ENCODE measurements at places on chromosomes 13 and 19. TPM values are rescaled to one million over a fixed set of nuclear protein-coding genes. Genes with fewer than 3 reads are reported as not detected.

- DNase-seq: peak; percentile 74
Measured at GRCh38 chr19:55549500-55550320, 4.4 kb upstream of the SBK3 start.

The PRX gene
- 1.2 TPM for total RNA-seq

DNA sequence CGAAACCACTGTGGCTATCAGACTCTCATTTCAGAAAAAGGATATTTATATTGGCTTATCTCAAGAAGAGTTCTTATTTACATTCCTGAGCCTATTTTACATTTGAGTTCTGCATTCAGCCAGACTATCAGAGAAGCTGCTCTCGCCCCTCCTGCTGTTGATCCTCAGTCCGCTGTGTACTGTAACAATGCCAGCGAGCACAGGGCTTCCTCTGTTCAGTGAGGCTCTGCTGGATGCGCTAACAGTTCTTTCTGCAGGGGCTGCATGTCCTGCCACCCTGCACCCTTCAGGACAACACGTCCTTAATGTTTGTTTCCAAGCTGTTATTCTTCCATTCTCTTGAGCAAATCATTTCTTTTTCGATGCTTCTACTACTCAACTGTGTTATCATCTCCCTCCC, 463.7 kb upstream of the SGCG start:
- no peak for DNase-seq

DNA sequence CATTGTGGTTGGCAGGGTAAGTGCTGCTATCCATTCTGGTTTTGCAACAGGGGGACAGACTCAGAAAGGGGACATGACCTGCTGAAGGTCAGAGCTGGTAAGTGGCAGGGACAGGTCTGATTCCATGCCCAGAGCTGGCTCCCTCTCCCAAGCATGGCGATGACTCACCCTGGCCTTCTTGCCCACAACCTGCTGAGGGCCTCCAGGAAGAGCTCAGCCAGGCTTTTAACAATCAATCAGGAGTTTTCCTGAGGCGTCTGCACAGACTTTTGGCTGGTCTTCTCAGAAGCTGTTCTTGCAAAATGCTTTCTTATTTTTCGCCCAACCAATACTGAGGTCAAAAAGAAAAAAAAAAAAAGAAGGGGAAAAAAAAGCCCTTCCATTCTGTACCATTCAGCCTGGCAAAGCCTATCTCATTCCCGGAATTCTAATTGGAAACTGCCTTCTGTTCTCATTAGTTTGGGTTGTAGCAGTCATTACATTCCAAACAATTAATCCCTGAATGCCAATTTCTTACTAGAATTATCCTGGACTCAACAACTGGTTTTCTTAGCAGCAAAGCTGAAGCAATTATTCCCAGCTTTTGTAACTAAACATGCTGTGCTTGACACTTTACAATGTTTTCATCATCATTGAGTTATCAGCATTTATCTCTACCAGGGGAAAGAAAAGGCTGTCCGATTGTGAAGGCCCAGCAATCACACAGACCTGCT, 17.7 kb downstream of the SIAH3 start:
- DNase-seq: peak; percentile 56

DNA sequence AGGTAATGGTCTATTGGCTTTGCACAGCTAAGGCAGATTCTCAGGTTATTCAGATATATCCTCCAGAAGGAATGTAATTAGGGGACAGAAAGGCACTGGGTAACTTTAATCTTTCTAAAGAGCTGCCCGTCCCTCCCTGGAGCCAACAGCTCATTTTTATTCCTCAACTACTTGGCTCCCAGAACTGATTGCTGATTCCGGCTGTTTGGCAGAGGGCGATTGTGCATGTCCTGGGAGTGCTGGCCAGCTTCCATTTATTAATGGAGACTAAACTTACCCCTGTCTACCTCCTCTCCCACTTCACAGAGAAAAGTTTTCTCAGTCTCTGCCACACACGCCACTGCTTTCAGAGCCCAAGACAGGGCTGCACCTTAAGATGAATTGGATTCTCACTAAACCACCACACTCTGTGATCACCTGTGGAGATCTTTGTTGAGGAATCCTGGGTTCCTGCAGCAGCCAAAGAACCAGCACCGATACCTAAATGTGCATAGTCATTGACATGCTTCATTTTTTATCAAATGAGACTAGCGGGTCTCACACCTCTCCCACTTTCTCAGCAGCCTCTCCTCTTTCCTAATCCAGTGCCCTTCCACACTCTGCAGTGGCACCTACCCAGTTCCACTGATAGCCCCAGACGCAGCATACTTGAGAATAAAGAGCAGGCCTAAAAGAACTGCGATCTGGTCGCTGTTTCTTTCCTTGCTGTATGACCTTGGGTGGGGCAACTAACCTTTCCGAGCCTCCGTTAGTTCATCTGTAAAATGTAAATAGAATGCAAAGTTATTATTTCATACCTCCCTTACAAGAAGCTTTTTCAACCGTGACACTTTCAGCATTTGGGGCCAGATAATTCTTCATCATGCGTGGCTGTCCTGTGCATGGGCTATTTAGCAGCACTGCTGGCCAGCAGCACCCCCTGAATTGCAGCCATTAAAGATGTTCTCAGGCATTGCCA, 648.7 kb downstream of the UQCRFS1 start:
- no peak for DNase-seq

GRCh38 chr13:47326061-47326460, 429.2 kb upstream of the HTR2A start:
- DNase-seq: no peak

- no peak for DNase-seq
Measured at GRCh38 chr13:50889317-50889716, 20.3 kb upstream of the RNASEH2B start.

GRCh38 chr19:29842471-29843179, 30.8 kb downstream of the CCNE1 start:
- DNase-seq: no peak

GRCh38 chr13:99501848-99502301, 603 bp downstream of the TM9SF2 start:
- DNase-seq: peak; percentile 63

- DNase-seq: peak; percentile 89
Measured at GRCh38 chr13:27182844-27183497, 11.4 kb upstream of the USP12 start.

The PNMA8B gene
- under 0.01 TPM for total RNA-seq

- peak; percentile 36 for DNase-seq
Measured at GRCh38 chr13:109785141-109785891, 1.1 kb downstream of the IRS2 start.

- DNase-seq: peak; percentile 81
Measured at GRCh38 chr19:18388100-18388959, 2.4 kb downstream of the GDF15 start.

The C13orf42 gene
- not detected for total RNA-seq

- peak; percentile 100 for DNase-seq
Measured at GRCh38 chr19:14006085-14006765, at the start of gene RFX1. Gene RFX1 (minus strand): TSS chr19:14006320. CDS start chr19:13993843, 12,477 bp downstream.

GRCh38 chr19:31594701-31595100, 245.5 kb upstream of the TSHZ3 start:
- DNase-seq: no peak

- DNase-seq: peak; percentile 37
Measured at GRCh38 chr13:20799726-20800416, 26.1 kb upstream of the EEF1AKMT1 start.

- DNase-seq: no peak
Measured at GRCh38 chr13:84455143-84455905, 573.0 kb upstream of the SLITRK1 start.

DNA sequence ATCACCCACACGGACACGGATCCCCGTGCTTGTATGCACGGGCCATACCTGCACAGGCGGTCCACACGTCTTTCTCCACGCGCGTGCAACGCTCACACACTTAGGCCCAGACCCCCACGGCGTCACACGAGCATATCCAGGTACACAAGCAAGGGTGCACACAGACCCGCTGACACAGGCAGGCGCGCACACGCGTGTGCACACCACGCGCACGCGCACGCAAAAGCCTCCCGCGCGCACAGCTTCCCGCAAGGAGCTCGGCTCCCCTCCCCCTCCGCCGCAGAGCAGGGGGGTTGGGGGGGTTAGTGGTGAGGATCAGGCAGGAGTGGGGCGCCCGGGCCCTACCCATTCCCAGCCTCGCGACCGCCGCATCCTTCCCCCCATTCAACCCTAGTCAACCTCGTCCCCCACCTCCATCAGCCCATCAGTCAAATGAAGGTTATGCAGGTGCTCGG, 407 bp downstream of the RAB3A start:
- no peak for DNase-seq

GRCh38 chr13:67366533-67366932, 136.4 kb upstream of the PCDH9 start:
- DNase-seq: no peak

DNA sequence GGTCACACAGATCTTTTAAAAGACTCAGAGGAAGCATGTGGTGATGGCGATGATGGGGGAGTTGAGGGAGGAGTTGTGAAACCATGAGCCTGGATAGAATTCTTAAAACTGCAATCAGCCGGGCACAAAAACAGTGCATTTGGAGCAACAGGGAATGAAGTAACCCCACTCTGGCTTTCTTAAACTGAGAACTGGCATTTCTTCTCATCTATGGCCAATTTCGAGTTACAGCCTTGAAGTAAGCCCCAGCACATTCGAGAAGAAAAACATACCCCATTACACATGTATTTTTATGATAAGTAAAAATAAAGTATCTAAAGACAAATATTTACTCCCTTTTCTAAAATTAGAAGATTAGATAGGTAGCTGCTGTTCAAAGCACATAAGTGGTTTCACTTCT, 70.1 kb downstream of the DCLK1 start:
- DNase-seq: no peak

DNA sequence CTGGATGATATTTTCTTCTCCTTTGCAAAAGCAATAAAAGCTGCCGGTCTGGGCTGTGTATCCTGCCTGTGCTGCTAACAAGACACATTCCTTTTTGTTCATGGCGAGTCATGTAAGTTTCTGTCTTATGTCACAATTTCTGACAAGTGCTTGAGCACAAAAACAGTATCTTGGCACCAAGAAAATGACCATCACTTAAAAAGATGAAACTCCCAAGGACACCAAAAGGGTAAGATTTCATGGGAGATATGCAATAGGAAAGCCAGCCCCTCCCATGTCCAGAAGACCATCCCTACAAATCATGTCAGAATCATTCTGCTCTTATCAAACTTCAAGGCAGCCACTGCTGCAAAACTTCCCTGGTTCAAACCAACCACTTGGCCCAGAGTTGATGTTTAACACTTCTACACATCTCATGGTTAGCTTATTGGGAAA, 375.4 kb upstream of the ZNF507 start:
- DNase-seq: no peak

The C19orf18 gene
- not detected for total RNA-seq

DNA sequence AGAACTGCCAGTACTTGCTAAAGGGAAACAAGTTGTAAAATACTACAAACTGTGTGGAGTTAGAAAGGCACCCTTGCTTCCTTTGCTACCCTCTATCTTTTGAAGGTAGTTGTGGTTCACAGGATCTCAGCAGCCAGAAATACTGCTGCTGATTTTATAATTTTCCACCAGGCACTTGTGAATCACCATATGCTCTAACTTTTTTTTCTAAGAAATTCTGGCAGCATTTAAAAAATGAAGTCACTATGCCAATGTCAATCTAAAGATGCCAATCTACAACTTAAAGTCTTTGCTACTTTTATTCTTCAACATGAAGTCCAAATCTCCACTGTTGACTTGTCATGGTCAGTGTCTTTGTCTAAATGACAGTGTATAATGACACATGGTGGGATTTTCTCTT, 327.7 kb downstream of the ITGBL1 start:
- DNase-seq: no peak

- peak; percentile 59 for DNase-seq
Measured at GRCh38 chr19:18763674-18764590, 27.2 kb downstream of the COMP start.

GRCh38 chr13:110819203-110820014, 95.5 kb downstream of the ANKRD10 start:
- DNase-seq: peak; percentile 86

The SAE1 gene
- 131 TPM for total RNA-seq

GRCh38 chr13:51874651-51875050, 12.9 kb downstream of the CCDC70 start:
- no peak for DNase-seq

DNA sequence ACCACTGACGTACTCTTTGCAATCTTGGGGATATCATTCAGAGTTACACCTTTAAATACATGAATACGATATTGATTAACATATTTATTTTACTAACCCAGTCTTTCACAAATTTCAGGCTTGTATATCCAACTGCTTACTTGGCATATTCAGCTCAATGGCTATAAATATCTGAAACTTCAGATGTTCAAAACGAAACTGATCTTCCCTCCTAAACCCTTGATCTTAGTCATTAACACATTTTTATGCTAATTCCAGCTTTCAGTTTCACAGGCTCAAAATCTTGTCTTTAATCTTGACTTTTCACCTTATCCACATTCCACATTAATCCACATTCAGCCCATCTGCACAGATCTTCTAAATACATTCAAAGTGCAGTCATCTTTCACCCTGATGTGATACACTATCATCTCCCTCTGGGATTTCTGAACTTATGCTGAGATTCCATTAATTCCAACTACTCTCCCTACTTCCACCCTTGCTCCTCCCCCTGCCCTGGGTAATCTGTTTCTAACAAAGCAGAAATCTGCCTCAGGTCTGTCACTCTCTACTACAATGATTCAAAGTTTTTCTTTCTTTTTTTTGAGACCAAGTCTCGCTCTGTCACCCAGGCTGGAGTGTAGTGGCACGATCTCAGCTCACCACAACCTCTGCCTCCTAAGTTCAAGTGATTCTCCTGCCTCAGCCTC, 387.2 kb downstream of the GPC5 start:
- DNase-seq: no peak

- no peak for DNase-seq
Measured at GRCh38 chr13:22738357-22738756, 442.4 kb upstream of the SGCG start.

The MEIOSIN gene
- not detected for total RNA-seq

- no peak for DNase-seq
Measured at GRCh38 chr19:41994521-41994971, 516 bp upstream of the ATP1A3 start.

GRCh38 chr13:75660694-75661093, 24.6 kb downstream of the LMO7 start:
- no peak for DNase-seq

The TMEM145 gene
- not detected for total RNA-seq

The KLK7 gene
- total RNA-seq: not detected

GRCh38 chr19:18278521-18279265, 2.7 kb downstream of the JUND start:
- DNase-seq: peak; percentile 37

- DNase-seq: no peak
Measured at GRCh38 chr13:27605610-27606200, 14.6 kb downstream of the LNX2 start.
